ENCODE measurements at places on chromosomes 6 and 20. TPM values are rescaled to one million over a fixed set of nuclear protein-coding genes. Genes with fewer than 3 reads are reported as not detected.

GRCh38 chr6:113654396-113654795, 202.7 kb upstream of the MARCKS start:
- DNase-seq = no peak

DNA sequence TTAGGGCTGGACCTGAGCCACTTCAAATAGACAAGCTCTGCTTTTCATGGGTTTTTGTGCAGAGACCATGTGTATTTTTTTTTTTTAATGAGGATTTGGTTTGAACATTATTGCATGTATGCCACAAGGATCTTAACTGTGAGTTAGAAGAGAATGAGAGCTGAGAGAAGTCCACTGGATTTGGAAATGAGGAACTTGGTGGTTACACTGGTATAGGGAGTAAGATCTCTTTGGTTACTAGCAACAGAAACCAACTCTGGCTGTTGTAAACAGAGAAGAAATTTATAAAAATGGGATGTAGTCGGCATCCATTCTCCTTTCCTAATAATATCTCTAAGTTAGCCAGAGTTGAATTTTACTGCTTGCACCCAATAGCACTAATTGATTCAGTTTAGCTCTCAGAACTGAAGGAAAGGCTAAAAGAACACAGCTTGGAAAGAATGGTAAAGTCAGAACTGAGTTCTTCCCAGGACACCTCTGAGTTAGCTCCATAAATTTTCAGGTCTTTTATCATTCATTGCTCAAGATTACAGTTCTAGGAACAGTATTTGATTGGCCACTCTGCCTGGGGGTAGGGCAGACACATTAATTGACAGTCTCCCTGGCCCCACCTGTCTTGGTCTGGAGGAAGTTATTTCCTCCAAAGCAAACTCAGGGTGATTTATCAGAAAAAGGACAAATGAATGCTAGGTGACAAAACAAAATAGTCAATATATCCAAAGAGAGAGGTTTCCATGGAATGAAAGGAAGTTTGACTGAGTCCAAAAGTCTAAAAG, 3.9 kb upstream of the WFDC2 start:
- DNase-seq = no peak

GRCh38 chr20:1317545-1318255, 11.2 kb downstream of the SDCBP2 start:
- DNase-seq = no peak

DNA sequence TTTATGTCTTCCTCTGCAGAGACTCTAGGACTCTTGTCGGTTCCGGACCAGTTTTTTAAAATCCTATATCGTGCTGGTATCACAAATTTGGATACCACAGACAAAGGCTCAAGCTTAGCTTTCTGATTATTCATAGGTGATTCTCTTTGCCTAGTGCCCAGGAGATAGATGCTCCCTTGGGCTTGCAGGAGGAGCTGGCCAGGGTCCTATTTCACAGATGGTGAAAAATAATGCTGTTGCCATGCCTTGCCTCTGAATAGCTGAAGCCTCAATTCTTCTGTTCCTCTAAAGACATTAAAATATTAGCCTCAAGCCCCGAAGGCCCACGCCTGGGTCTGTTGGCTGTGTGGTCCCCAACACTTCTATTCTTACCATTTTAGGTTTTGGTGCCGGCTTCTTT, 123.9 kb upstream of the BACH2 start:
- no peak for DNase-seq

DNA sequence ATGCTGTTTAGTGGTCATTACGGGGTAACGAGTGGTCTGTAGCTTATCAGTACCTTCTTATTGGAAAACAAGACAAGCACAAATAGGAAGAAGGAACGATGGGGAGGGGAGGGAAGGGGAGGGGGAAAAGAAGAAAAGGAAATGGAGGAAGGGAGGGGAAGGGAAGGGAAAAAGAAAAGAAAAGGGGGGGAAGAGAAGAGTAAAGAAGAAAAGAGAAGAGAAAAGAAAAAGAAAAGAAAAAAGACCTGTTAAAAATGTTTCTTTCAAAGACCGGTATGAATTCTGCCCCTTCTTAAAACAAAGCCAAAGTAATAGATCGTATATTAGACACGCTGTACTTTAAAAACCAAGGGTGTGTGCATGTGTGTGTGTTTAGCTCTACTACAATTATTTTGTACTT, 2.4 kb upstream of the TENT5A start:
- no peak for DNase-seq

The KCNK15 gene
- 0.22 TPM for total RNA-seq

The TAAR6 gene
- total RNA-seq = not detected
